ENCODE measurements at places on chromosomes 11 and 22. TPM values are rescaled to one million over a fixed set of nuclear protein-coding genes. Genes with fewer than 3 reads are reported as not detected.
A peak's percentile ranks its signal among the peaks of the same experiment; 100 is the strongest.

DNA sequence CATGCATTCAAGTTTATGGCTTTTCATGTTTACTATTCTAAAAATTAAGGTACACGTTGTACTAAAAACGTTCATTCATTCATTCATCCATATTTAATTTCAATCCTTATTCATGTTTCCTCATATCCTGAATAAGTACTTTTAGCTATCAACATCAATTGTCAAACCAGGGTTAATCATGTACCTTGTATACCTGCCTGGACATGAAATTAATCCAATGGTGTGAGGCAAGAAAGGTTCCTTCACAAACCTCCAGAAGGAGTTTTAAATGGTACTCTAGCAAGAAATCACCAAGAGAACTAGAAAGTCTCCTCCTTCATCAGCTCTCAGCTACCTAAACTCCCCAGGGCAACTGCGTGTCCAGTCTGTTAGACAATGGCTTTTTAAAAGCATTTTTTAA, 33.4 kb downstream of the TMEM123 start:
- peaks cover 6% of the 10 kb centered on the region for H3K4me1 ChIP-seq
- no peak overlapping the region for H3K27ac ChIP-seq
- no peaks in the 10 kb centered on the region for H3K27me3 ChIP-seq
- no peak overlapping the region for H3K4me3 ChIP-seq

DNA sequence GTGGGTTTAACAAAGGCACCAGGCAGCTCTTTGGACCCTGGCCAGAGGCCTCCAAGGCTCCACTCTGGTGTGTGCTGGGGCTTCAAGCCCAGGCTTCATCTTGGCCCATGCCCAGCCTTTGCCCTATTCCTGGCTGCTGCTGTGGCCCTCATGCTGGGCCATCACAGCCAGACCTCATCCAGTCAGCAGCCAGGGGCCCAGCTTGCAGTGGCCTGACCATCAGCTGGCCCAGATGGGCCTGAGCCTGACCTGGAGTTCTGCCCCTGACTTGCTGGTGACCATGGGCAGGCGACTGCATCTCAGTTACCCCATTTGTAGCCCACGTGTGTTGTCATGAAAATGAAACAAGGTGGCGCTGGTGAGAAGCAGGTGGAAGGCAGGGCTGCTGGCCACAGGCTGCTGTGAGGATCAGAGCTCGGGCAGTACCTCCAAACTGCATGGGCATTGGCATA, 76.1 kb downstream of the MED15 start:
- no peak overlapping the region for H3K27ac ChIP-seq
- H3K27me3 ChIP-seq = no peaks in the 10 kb centered on the region
- H3K4me3 ChIP-seq = no peak overlapping the region
- H3K36me3 ChIP-seq = peaks cover 99% of the 10 kb centered on the region
- DNase-seq = no peak

DNA sequence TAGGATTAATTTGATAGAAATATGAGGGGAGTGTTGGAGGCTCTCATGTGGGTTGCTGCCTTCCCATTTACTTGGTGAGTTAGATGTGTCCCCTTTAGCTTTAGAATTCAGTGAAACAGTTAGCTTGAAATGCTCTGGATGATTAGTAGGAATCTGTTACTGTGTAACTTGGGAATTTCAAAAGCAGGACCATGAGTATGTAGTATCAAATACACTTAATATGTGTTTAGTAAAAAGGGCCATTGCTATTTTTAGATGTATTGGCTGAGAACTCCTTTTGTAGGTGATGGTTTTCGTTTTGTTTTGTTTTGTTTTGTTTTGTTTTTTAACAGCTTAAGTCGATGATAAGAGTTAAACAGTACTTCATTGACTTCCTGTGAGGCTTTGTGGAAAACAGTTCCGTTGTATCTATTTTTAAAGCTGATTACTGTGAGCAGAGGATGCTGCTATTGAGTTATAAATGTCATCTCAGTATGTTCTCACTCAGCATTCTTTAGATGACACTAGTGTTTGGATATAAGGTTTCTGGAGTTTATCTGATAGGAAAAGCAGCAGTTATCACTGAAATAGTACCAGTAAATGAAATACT, 53.5 kb downstream of the MCAM start:
- no peaks in the 10 kb centered on the region for H3K27me3 ChIP-seq
- peaks cover 40% of the 10 kb centered on the region for H3K4me1 ChIP-seq
- no peak overlapping the region for H3K4me3 ChIP-seq
- H3K27ac ChIP-seq = peak overlapping the region; percentile 21
- peak; percentile 25 for DNase-seq

GRCh38 chr11:20739577-20739976, 70.2 kb downstream of the NELL1 start:
- DNase-seq = no peak
- H3K27ac ChIP-seq = no peak overlapping the region
- no peak overlapping the region for H3K4me3 ChIP-seq
- H3K4me1 ChIP-seq = no peaks in the 10 kb centered on the region
- H3K36me3 ChIP-seq = no peaks in the 10 kb centered on the region
- H3K27me3 ChIP-seq = no peaks in the 10 kb centered on the region

The TSGA10IP gene
- not detected for total RNA-seq

The PHLDA2 gene
- not detected for total RNA-seq

The NLRX1 gene
- 7.0 TPM for total RNA-seq

DNA sequence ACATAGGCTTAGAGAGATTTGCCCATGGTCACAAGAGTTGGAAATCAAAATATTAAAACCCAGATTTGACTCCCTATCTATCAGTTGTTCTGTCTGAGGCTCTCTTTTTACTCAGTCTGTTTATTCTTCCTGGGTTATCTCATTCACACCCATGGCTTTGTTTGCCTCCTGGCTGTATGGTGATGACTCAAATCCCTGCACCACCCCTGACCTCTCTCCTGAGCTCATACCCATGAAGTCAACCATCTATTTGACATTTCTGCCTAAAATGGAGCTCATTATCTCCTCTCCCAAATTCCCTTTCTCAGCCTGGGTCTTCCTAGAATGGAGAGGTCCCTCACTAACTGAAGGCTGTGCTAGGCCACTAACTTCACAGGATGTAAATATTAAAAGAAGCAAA, 27.8 kb upstream of the CCDC134 start:
- DNase-seq = no peak
- H3K4me3 ChIP-seq = no peak overlapping the region
- H3K36me3 ChIP-seq = no peaks in the 10 kb centered on the region
- no peaks in the 10 kb centered on the region for H3K27me3 ChIP-seq

- H3K4me1 ChIP-seq = peaks cover 50% of the 10 kb centered on the region
- no peak for DNase-seq
- no peak overlapping the region for H3K4me3 ChIP-seq
- no peak overlapping the region for H3K27ac ChIP-seq
- no peaks in the 10 kb centered on the region for H3K36me3 ChIP-seq
These were observed 4.3 kb downstream of the ZC3H12C start for GRCh38 chr11:110097459-110098012.

The SCUBE1 gene
- total RNA-seq = 4.2 TPM

- no peak overlapping the region for H3K27ac ChIP-seq
- peaks cover 6% of the 10 kb centered on the region for H3K4me1 ChIP-seq
- no peaks in the 10 kb centered on the region for H3K36me3 ChIP-seq
- no peak overlapping the region for H3K4me3 ChIP-seq
- no peak for DNase-seq
- H3K27me3 ChIP-seq = no peaks in the 10 kb centered on the region
These were observed 51.0 kb upstream of the CSNK2A3 start for GRCh38 chr11:11403763-11404725.

DNA sequence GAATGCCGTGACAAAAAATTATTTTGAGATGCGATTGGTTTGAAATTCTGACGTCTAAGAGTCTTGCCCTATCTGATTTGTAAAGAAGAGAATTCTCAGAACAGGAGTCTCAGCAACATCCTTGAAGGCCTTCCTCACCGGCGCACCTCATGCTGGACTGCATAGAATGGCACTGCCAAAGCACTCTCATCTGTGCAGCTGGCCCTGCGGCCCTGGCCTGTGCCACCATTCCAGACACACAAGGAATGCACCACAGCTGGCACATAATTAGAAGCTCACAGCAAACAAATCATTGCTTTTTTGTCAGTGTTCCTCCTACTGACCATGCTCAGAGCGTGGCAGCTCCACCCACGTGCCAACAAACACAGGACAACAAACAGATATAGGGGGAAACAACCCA, 166.0 kb downstream of the KIRREL3 start:
- no peaks in the 10 kb centered on the region for H3K36me3 ChIP-seq
- no peaks in the 10 kb centered on the region for H3K4me1 ChIP-seq
- H3K4me3 ChIP-seq = no peak overlapping the region
- DNase-seq = no peak
- H3K27me3 ChIP-seq = no peaks in the 10 kb centered on the region

GRCh38 chr11:26191193-26191592, 140.7 kb upstream of the ANO3 start:
- no peaks in the 10 kb centered on the region for H3K4me1 ChIP-seq
- DNase-seq = no peak
- no peaks in the 10 kb centered on the region for H3K36me3 ChIP-seq
- no peak overlapping the region for H3K27ac ChIP-seq
- no peak overlapping the region for H3K4me3 ChIP-seq

- H3K27me3 ChIP-seq = no peaks in the 10 kb centered on the region
- no peaks in the 10 kb centered on the region for H3K36me3 ChIP-seq
- no peak overlapping the region for H3K4me3 ChIP-seq
- DNase-seq = no peak
- no peaks in the 10 kb centered on the region for H3K4me1 ChIP-seq
- H3K27ac ChIP-seq = no peak overlapping the region
These were observed 545.2 kb upstream of the CADM1 start for GRCh38 chr11:116049383-116049782.

DNA sequence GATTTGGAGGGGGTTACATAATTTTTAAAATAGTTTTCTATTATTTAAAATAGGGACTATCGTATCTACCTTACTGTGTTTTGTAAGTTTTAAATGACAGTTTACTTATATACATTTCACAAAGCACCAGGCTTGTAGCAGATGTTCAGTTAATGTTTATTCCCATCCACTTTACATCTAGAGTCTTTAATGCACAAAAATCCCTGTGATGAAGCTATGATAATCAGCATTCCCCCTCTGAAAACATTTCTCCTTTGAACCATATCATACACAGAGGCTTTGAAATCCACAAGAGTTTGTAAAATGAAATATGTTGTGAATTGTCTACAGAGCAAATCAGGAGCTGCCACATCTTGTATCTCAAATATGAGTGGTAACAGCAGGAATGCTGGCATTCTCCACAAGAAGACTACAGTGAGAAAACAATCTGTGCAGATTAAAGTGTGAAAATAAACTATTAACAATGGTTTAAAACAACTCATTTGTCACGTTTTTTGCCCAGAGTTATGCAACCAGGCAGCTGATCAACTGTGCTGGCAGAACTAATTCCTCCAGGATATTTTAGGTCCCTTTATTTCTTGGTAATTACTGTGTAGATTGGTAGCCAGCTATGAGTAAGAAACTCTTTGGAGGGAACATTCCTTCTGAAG, 699.1 kb upstream of the ARHGAP42 start:
- no peak overlapping the region for H3K4me3 ChIP-seq
- DNase-seq = no peak
- H3K27ac ChIP-seq = no peak overlapping the region
- no peaks in the 10 kb centered on the region for H3K27me3 ChIP-seq
- H3K36me3 ChIP-seq = no peaks in the 10 kb centered on the region

GRCh38 chr11:20075627-20076026, 84.6 kb downstream of the DBX1 start:
- no peak overlapping the region for H3K4me3 ChIP-seq
- no peak for DNase-seq
- no peaks in the 10 kb centered on the region for H3K27me3 ChIP-seq
- no peaks in the 10 kb centered on the region for H3K4me1 ChIP-seq
- no peak overlapping the region for H3K27ac ChIP-seq

GRCh38 chr22:43319661-43320486, 23.3 kb downstream of the SCUBE1 start:
- H3K36me3 ChIP-seq = no peaks in the 10 kb centered on the region
- H3K4me1 ChIP-seq = no peaks in the 10 kb centered on the region
- H3K27me3 ChIP-seq = no peaks in the 10 kb centered on the region
- no peak overlapping the region for H3K4me3 ChIP-seq
- DNase-seq = no peak

DNA sequence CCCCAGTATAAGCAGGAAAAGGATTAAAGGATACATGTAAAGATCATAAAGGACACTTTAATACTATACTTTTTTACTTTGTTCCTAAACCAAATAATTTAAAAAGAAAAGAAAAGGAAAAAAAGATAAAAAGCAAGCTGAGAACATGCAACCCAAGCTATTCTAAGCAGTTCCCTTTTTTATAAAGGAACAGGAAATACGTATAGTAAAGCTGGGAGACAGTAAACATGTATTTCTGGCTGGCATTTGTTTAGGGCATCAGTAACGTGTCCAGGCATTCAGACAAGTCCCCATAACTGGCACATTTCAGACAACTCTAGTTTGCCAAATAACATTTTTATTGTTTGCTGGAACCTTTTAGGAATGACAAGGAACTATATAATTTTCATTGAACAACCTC, 24.9 kb downstream of the BCO2 start:
- H3K4me1 ChIP-seq = no peaks in the 10 kb centered on the region
- H3K27me3 ChIP-seq = no peaks in the 10 kb centered on the region
- no peak overlapping the region for H3K4me3 ChIP-seq
- DNase-seq = no peak
- peaks cover 10% of the 10 kb centered on the region for H3K36me3 ChIP-seq

GRCh38 chr11:128725630-128726319, 31.9 kb downstream of the FLI1 start:
- peak overlapping the region; percentile 79 for H3K27ac ChIP-seq
- peaks cover 50% of the 10 kb centered on the region for H3K4me1 ChIP-seq
- H3K4me3 ChIP-seq = no peak overlapping the region
- H3K27me3 ChIP-seq = no peaks in the 10 kb centered on the region

DNA sequence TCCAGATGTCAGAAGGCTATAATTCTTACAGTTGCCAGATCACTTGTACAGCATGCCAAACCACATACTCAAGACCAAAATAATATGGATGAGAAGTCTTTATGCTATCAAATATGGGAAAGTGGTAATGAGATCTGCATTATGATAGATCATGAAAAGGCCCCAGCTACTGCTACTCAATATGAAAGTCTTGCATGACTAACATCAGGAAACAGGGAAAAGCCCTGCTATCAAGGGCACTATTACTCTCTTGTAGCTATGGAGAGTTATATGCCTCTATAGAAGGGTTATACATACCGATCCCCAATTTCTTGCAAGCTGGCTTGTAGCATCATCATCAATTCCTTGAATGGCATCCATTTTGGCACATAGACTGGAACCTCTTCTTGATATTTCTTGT, 30.2 kb upstream of the TMPRSS5 start:
- H3K4me1 ChIP-seq = no peaks in the 10 kb centered on the region
- no peaks in the 10 kb centered on the region for H3K27me3 ChIP-seq
- DNase-seq = no peak
- H3K4me3 ChIP-seq = no peak overlapping the region
- H3K36me3 ChIP-seq = peaks cover 94% of the 10 kb centered on the region
